ENCODE measurements at places on chromosomes 12 and 14. TPM values are rescaled to one million over a fixed set of nuclear protein-coding genes. Genes with fewer than 3 reads are reported as not detected.

The CBX5 gene
- total RNA-seq, result 41.9 TPM

The OVCH1 gene
- total RNA-seq, result not detected

The GLS2 gene
- not detected for total RNA-seq

The MLXIP gene
- total RNA-seq, result 11.1 TPM
